ENCODE measurements at places on chromosomes 11 and 22.

DNA sequence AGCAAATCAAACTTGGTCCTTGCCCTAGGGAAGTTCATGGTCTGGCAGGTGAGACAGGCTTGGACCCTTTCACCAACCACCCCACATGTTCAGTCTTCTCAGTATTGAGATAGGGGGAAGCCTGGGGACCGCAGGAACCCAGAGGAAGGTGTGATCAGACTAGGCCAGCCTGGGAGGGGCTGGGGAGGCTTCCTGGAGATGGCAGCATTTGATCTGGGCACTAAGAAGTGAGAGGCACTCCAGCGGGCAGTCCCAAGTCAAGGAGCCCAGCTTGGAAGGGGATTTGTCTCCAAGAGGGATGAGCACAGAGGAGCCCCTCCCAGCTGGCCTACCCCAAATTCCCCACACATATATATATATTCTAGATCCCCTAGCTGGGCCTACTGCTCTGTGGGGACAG lies 5.4 kb downstream of the LRRC32 start:
- no peak for DNase-seq

GRCh38 chr11:78266451-78266850 lies 77.7 kb downstream of the USP35 start:
- DNase-seq: no peak

GRCh38 chr11:8617063-8617462 lies 23.0 kb upstream of the STK33 start:
- DNase-seq: no peak

DNA sequence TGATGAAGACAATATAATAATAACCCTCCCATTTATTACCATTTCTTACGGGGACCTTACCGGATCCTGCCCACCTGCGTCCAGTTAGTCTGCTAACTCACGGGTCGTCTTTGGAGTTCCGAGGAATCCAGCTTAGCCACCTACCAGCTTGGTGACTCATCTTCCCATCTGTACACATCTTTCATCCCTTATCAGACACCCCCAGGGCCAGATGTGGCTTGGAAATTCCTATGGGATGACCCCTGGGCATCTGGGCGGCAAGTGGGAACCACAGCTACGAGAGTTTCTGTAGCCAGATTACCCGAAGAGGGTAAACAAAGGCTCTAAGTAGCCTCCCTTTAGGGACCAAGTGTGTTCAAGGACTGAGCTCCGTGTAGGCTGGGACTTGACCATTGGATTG lies 12.8 kb upstream of the PRR5 start:
- DNase-seq: no peak

- no peak for DNase-seq
Observed at GRCh38 chr11:64546600-64546999, 44.4 kb upstream of the SLC22A12 start.

GRCh38 chr22:28826921-28827320 lies 26.6 kb upstream of the XBP1 start:
- DNase-seq: no peak

Data from NCI-H2171 (cell line).